Bronchial epithelial cell (primary cell): ENCODE measurements at places on chromosomes 7 and 10. TPM values are rescaled to one million over a fixed set of nuclear protein-coding genes. Genes with fewer than 3 reads are reported as not detected.

GRCh38 chr10:62183442-62183841 is 85.2 kb downstream of the RTKN2 start:
- peak; percentile 13 for DNase-seq

DNA sequence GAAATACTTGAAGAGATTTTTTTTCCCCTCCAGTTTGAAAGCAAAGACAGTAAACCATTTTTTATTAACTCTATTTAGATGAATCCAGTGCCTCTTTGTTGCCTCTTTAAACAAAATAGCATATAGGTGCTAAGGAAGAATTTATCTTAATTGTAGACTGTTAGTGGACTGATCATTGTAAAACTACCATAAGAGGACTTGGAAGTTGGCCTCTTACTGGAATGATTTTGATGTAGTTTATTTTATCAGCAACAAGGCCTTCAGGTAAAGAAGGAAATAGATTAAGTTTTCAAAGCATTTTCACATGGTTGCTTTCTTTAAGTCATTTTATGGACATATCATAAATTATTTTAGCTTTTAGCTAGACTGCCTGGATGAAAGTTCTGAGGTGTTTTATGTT is 53.2 kb downstream of the KLHDC10 start:
- no peak for DNase-seq

DNA sequence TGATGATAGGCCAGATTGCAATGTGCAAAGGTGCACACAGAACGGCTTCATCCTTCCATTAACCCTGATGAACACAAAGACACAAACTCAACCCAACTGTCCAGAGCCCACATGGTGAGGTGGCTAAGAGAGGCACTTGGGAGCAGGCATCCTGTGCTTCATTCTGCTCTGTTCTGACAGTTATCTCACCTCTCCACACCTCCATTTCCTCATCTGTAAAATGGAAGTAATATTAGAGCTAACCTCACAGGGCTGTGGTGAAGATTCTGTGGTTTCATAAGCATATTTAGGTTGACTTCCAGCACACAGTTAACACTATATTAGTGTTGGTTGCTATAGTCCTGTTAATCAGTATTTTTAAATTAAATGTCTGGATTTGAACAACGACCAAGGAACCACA is 126.3 kb downstream of the TAX1BP1 start:
- no peak for DNase-seq

DNA sequence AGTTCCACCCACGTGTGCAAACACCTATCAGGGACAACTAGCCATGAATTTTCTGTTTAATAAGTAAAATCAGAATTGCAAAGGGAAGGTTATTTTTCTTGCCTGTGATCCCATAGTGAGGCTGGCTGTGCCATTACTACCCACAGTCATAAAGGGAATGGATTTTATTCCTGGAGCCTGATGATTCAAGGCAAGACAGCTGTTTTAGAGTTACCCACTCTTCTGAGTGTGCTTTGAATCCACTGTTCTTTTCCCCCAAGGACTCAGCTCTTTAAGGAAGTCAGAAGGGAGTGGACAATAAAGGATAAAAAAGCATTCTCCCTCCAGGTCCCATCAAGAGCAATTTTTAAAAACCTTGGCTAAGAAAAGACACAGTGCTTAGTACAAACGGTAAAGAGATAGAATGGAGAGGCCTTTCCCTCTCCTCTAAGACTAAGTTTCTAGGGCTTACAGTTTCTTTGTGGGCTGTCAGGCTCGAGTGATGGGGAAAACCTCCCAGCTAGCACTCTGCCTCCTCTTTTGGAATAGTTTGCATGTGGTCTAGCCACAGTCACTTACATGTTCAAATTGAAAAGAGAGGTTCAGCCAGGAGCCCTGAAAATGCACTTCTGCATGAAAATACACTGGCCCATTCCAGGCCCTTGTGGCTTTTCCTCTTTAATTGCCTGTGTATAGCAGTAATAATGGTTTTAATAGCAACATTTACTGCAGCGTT is 5.1 kb upstream of the LRRC4 start:
- DNase-seq: no peak

DNA sequence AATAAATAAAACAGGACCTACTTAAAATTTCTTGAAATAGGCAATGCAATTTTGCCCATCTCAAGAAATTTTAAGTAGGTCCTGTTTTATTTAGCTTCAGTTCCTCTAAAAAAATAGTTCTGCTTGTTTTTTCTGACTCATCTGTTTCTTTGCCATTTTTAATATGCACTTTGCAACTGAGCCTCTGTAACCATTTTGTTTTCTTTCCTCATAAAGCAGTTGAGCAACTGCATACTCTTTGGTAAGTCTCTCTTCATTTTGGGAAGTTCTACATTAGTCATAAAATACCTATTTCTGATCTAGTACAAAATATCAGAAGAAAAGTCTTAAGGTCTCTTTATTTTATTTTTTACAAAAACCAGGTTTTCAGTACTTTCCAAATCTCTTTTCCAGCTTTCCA is 18.0 kb downstream of the TAS2R40 start:
- peak; percentile 54 for DNase-seq

PVRIG gene
- not detected in 2 replicates for total RNA-seq

SFTPA1 gene
- not detected in 2 replicates for total RNA-seq

DNA sequence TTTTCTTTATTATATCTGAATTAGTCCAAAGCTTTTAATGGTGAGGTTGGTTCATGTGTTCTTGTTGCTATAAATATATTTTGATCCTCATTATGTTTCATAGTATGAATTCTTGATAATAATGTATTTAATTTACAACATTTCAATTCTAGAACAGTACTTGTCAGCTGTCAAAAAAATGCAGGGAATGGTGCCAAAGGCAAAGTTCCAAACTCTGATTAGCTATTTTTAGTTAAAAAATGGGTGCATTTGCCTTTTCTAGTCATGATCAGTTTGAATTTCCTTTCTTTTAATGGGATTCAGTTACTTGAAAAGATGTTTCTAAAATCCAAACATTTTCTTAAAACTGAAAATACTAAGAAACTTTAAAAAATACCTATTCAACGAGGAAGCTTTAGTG is 49.6 kb downstream of the ANKIB1 start:
- no peak for DNase-seq

DNA sequence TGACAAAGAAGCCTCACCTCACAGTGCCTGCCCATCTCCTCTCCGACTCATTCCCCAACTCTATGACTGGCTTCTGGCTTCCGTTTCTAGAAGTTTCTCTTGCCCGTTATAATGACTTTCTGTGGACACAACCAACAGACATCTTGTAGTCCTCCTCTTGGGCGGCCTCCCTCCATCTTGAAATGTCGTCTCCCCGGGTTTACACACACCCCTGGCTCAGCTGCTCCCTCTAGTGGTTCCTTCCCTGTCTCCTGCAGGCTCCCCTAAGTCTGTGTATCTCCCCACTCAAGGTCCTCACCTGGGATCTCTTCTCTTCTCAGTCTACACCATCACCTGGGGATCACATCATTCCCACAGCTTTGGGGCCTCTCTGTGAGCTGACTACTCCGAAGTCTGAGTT is 123.4 kb upstream of the NEBL start:
- DNase-seq: no peak

SLC29A3 gene
- total RNA-seq: 0.53 and 0.77 TPM in 2 replicates

DNA sequence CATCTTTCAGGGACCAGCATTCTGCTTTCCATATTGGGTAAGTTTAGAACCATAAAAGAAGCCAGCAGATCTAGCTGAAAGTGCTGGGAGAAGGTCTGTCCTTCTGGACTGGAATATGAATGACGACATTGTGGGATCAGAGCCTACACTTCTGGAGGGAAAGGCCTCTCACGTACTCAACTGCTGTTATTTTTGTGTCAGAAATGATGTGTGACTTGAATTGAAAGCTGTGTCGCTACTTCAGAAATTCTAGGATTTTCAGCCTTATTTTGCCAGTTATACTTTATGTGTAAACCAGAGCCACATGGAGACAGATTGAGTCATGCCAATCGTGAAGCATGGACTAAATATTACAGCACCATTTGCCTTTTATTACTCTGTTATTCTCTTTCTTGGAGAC is 231.0 kb downstream of the KIAA1217 start:
- DNase-seq: no peak

GRCh38 chr7:131122394-131122793 is 205.3 kb upstream of the MKLN1 start:
- no peak for DNase-seq

- no peak for DNase-seq
Observed at GRCh38 chr7:46960970-46961369, 620.9 kb downstream of the TNS3 start.

DNA sequence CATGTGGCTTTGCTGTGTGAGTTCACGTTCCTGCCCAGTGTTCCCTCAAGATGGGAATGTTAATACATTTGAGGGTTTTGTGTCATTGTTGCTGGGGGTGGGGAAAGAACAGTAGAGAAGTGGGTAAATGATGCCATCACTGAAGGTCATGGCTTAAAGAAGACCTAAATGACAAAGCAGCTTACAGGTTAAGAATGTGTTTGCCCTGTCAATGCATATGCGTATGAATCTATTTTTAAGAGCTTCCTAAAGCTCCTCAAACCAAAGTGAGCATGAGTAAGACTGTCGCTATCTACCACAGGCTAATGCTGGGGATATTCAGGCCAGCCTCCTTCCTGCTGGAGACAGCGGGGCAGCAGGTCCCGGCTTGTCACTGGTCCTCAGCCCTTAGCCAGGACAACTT is 162.9 kb downstream of the CREB5 start:
- DNase-seq: peak; percentile 63

DNA sequence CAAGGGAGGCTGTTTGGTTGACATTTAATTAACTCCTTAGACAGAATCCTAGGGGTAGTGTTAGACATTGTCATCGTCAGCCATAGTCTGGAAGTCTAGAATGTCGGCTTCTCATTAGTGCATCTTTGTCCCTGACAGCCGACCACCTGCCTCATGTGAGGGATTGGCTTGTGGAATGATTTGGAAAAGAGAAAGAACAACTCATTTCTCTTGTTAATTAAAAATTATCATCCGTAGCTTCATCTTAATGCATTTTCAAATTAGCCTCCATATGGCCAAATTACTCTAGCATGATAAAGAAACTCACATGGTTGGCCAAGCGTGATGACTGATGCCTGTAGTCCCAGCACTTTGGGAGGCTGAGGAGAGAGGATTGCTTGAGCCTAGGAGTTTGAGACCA is 97.7 kb upstream of the PARD3 start:
- no peak for DNase-seq

AKR1C3 gene
- total RNA-seq: 45.5 and 69.5 TPM in 2 replicates

MSS51 gene
- total RNA-seq: 0.90 and 1.1 TPM in 2 replicates

DNA sequence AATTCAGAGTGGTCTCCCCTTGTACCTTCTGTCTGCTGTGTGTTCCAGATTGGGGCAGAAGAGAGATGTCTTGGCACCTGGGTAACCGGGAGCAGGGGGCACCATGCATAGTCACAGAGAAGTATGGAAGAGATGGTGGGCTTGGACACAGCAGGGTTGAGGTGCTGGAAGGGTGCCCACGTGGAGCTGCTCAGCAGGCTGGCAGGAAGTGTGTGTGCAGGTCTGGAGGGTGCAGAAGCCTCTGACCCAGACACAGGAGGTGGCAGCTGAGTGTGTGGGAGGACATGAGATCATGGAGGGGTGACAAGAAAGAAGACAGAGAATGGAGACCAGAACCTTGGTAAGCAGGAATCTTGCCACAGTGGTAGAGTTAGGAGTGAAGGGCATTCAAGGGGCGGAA is 42.3 kb upstream of the DUSP5 start:
- no peak for DNase-seq

DNA sequence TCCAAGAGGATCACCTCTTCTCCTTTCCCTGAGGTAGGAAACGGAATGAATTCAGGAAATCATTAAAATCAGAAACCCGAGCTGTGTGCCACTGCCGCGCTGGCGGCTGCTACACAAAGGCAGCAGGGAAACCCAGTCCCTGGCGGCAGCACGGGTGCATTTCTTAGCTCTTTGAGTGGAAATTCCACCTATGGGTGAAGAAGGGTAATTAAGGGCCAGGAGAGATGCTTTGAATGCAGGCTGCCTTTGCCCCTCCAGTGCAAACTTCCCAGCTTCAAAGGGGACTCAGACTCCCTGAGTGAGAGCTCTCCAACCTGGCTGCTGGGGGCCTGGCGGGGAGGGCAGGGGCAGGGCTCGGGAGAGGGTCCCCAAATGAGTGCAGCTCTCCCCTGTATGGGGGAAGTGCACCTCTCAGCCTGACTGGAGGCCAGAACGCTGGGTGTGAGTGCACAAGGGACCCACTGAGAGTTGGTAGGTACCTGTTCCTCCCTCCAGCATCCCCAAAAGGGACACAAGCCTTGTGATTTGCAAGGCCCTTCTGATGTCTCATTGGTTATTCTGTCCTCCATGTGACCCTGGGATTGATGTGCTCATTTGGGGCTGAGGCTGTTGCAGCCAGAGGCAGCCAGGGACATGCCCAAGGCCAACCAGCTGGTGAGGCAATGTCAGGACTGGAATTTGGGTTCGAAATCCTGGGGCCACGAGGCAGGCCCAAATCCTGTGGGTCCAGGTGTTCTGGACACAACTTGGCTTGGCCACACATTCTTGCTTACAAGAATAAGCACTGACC is 16.3 kb upstream of the ZMIZ1 start:
- DNase-seq: peak; percentile 40
